ENCODE measurements at places on chromosomes 7 and 10. TPM values are rescaled to one million over a fixed set of nuclear protein-coding genes. Genes with fewer than 3 reads are reported as not detected.

Gene TCAF1
- 15.8 TPM for total RNA-seq

Gene CFAP70
- 11.5 TPM for total RNA-seq

- H3K27ac ChIP-seq = no peak overlapping the region
- no peak overlapping the region for H3K4me3 ChIP-seq
- DNase-seq = no peak
- peaks cover 5% of the 10 kb centered on the region for H3K4me1 ChIP-seq
Measured at GRCh38 chr10:99234791-99235657, 628 bp downstream of the HPSE2 start.

GRCh38 chr7:150858236-150859197 lies 6.2 kb downstream of the AOC1 start:
- H3K4me1 ChIP-seq = no peaks in the 10 kb centered on the region
- H3K36me3 ChIP-seq = no peaks in the 10 kb centered on the region
- no peak overlapping the region for H3K27ac ChIP-seq
- H3K4me3 ChIP-seq = no peak overlapping the region
- no peaks in the 10 kb centered on the region for H3K27me3 ChIP-seq

DNA sequence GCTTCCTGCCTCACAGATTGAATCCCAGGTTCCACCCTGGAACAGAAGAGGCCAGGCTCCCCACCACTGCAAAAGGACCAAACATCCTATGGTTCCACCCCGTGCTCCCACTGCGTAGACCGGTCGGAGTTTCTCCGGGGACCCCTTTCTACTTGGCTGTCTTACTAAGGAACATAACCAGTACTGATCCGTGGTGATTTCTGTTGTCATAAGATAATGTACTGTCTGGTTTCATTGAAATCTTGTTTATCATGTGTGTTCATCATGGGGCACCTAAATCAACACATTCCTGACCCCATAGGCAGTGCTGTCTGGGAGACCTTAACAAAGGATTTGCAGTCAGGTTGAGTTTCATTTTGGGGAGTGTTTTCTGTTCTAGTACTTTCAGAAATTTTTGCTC lies 104.5 kb downstream of the CHN2 start:
- H3K4me1 ChIP-seq = peaks cover 18% of the 10 kb centered on the region
- no peak overlapping the region for H3K4me3 ChIP-seq
- no peak overlapping the region for H3K27ac ChIP-seq
- no peaks in the 10 kb centered on the region for H3K27me3 ChIP-seq
- no peaks in the 10 kb centered on the region for H3K36me3 ChIP-seq
- DNase-seq = no peak

Data from body of pancreas (tissue), 4 donors.